Urinary bladder (tissue), 4 donors: ENCODE measurements at places on chromosomes 16 and 17. TPM values are rescaled to one million over a fixed set of nuclear protein-coding genes. Genes with fewer than 3 reads are reported as not detected.

Gene ZNF469
- 1.3 TPM for polyA plus RNA-seq

Gene ABCA9
- polyA plus RNA-seq = 13.1 TPM

Gene WSCD1
- 2.8 TPM for polyA plus RNA-seq

Gene TMEM107
- 21.6 TPM for polyA plus RNA-seq

Gene ATP2A3
- polyA plus RNA-seq = 28.1 TPM

Gene ATMIN
- polyA plus RNA-seq = 26.7 TPM

Gene AOC3
- polyA plus RNA-seq = 319 TPM
